CD4-positive, alpha-beta T cell treated with Interferon gamma for 1 hour (primary cell): ENCODE measurements at places on chromosomes 6 and 20.

- no peak for DNase-seq
Observed at GRCh38 chr6:130148181-130148580, 74.6 kb downstream of the SAMD3 start.

DNA sequence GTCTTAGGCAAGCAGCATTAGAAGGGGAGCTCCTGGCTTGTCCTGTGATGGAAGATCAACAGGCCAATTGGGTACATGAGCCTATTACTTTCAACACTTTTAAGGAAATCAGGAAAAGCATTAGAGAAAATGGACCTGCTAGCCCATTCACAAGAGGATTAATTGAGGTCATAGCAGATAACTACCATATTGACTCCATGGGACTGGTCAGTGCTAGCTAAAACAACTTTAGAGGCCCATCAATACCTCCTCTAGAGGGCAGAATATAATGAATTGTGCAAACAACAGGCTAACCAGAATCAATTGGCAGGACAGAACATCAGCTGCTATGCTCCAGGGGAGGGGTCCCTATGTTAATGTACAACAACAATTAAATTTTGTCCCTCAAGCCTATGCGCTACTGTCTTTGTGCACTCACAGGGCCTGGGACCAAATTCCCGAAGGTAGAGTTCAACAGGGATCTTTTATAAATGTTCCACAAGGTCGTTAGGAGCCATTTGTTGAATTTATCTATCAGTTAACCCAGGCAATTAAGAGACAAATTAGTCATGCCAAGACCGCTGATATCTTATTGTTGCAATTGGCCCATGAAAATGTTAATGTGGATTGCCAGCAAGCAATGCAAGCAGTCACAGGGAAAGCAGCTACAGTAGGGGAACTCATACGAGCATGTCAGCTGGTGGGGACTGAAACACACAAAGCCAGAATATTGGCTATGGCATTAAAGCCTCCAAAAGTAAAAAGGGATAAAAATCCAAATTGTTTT is 106.6 kb upstream of the BTN3A2 start:
- DNase-seq = no peak

GRCh38 chr6:95576218-95576997 is 927 bp upstream of the MANEA start:
- DNase-seq = no peak

DNA sequence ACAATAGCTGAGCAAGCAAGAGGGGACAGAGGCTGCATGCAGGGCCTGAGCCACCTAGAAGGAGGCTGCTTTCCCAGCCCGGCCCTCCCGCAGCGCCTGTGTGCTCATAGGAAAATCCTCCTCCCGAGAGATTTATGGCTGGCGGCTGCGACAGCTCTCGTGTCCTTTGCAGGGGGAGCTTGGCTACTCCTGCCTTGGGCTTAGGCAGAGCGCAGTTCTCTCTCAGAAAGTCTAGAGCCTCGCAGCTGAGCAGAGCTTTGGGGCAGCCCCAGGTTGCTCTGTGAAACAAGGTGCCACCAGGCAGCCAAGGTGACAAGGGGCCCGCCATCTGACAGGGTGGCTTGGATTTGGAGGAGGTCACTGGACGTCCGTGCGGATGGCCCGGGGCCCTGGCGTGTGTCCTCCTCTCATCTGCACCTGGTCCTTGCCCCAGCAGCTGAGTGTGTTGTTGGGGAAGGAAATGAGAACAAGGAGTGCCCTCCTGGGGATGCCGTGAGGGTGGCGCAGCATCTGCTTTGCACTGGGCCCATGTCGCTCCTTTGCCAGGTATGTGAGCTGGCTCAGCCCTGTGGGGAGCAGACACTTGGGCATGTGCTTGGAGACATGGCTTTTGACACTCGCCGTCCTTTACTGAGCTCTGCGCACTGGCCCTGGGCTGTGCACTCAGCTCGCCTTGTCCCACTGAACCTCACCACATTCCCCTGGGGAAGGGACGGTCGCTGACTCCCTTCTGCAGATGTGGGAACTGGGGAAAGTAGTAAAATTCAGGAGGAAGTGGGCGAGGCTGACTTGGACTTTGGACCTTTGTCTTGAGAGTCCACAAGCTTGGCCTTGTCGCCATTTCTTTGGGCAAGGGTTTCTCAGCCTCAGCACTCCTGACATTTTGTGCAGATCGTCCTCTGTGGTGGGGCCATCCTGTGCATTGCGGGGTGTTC is 41.9 kb downstream of the EDN3 start:
- DNase-seq = no peak

DNA sequence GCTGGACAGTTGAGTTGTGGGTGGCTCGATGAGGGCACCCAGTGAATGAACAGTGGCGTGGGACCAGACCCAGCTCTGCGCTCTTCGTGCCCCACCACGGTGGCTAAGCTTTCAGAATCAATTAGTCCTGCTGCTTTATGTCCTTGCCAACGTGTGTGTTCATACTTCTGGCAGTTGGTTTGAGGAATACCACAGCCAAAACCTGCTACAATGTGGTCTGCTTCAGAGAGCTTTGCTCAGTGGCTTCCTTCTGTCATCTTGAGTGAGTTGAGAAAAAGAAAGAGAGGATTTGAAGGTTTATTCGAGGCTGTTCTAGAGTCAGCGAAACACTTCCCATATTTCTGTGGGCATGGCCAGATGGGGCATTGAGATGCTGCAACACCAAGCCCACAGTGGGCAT is 39.5 kb upstream of the SLC22A2 start:
- DNase-seq = no peak

- no peak for DNase-seq
Observed at GRCh38 chr6:143408151-143408786, 42.2 kb downstream of the ADAT2 start.

DNA sequence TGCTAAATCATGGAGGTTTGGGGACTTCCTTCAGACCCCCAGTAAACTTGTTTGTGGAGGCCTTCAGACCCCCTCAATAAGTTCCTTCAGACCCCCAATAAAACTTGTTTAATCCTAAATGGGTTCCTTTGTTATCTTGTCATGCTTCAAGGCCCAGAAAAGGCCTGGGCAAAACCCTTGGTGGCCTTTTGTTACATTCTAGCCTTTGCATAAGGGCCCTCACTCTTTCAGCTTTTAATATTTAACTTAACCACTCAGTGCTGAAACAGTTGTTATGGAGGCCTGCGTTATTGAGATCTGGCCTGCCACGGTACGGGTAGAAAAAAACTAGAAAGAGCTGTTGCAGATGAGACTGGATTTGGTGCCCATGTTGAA is 4.3 kb upstream of the DYNLRB1 start:
- no peak for DNase-seq

DNA sequence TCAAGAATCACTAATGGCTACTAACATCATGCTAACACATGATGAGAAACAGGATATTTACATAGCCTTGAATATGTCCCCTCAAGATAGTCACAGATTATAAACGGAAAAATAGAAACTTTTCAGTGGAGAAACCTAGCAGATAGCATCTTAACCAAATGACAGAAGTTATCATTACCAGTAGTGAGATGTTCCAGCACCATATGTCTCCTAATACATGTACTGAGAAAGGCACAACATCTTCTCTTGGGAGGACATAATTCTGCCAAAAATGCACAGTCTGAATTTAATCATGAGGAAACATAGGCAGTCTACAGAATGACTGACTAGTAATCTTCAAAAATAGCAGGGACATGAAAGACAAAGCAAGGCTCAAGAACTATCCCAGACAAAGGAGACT is 19.9 kb upstream of the PRIM2 start:
- no peak for DNase-seq

DNA sequence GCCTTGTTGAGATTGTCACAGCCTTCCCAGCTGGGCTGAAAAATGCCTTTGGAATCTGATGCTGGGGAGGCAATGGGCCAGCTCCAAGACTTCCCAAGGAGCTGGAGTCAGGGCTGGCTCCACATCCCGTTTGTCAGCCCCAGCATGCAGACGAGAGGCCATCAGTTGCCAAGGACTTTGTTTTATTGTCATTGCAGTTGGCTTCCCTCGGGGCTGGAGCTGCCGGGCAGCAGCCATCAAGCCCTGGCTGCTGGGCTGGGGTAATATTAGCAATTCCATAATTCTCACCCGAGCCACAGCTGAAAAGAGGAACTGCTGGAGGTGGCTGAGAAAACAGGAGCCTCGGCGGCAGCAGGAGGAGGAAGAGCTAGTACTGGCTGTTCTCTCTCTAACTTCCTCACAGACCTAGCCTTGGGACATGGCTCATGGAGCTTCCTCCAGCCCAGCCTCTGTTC is 182.5 kb downstream of the CDC5L start:
- DNase-seq = peak; percentile 42

- no peak for DNase-seq
Observed at GRCh38 chr6:126550323-126550722, 210.4 kb downstream of the CENPW start.

DNA sequence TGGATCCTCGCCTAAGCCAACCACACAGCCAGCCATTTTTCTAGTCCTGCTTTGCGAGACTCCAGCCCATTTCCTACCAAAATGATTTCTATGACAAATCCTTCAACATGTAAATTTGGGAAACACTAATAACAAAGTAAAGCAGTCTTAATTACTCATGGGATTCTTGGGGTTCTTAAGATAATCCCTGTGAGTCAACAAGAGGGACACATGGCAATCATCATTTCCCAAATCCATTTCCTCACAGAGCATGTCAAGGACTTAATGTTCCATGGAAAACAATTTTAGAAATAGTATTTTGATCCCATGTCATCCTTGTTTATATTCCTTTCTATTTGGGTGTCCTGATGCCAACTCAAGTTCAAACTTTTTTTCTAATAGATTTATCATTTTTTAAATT is 322.7 kb upstream of the NOX3 start:
- no peak for DNase-seq

- no peak for DNase-seq
Observed at GRCh38 chr20:58596750-58597248, 54.3 kb upstream of the STX16 start.
